EH (cell line): ENCODE measurements at places on chromosomes 6 and 20.

- no peak for DNase-seq
Observed at GRCh38 chr6:106102034-106102433, 15.9 kb downstream of the PRDM1 start.

DNA sequence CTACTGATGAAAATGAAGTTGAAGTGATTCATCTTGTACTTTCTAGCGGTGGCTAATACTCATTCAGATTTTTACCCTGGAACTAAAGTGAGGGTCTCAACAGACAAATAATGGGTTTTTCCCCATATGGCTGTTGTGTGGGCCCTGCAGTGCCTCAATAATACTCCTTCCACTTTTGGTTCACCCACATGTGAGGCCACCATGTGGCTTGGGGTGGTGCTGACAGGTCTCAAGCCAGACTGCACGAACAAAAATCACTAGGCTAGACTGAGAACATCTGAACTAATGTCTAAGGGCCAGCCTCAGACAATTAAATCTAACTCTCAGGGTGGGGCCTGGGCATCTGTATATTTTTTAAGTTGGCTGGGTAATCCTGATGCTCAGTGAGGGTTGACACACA is 7.9 kb upstream of the COL12A1 start:
- DNase-seq = no peak

- DNase-seq = peak; percentile 57
Observed at GRCh38 chr6:44128020-44128917, 915 bp downstream of the TMEM63B start.

DNA sequence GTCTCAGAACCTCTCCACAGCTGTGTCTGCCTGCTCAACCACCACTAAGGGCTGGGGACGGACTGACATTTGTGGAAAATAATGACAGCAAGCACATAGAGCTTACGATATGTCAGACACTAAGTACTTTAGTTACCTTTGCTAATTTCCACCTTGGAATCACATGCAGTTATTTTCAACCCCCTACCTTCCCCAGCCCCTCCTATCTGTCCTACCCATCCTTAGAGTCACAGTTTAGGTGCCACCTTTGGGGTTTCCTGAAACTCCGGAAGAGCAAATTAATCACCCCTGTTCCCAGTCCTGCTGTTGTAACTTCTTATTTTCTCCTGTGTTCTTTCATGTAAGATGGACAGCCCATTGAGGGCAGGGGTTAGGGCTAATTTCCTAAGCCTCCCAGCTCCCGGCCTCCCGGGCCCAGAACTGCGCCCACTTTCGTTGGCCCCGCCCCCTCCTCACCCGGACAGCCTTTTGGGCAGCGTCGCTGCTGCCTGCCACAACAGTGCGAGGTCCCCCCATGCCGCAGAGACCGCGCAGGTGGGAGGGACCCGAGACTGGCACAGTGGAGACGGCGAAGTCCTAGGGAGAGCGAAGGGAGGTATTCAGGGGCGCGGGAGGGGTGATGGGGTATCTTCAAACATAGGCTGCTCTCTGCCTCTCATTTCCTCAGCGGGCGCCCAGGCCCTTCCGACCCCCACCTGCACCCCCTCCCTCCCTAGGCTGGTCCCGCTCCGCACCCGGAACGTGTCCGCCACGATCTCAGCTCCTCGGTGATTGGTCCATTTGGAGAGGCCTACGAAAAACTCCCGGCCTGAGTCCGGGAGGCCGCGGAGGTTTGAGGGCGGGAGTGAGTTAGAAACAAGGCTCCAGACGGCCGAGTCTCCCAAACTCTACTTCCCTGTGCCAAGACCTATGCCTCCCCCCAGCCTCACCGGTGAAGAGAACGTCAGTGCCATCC is 1.1 kb downstream of the DDAH2 start:
- DNase-seq = peak; percentile 11

GRCh38 chr6:3753228-3753835 is 1.8 kb upstream of the PXDC1 start:
- DNase-seq = no peak

DNA sequence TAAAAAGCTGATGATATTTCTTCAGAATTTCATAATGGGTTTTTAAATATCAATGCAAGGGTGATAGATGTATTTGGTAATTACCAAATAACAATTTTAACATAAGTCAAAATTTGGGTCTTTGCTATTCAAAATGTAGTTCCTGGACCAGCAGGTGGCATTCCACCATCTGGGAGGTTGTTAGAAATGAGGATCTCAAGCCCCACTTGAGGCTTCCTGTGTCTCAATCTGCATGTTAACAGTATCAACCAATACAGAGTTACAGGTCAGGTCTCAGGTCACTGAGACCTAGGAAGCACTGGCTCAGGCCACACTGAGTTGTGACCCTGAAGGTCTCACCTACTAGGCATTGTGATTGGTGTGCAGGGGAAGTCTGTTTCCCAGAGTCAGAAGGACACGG is 57.2 kb upstream of the MTRF1L start:
- peak; percentile 11 for DNase-seq
